ENCODE measurements at places on chromosomes 12 and 14.

GRCh38 chr14:59997449-59997848 is 77.5 kb downstream of the LRRC9 start:
- peak; percentile 81 for DNase-seq

- peak; percentile 93 for DNase-seq
Observed at GRCh38 chr12:68342966-68343365, 10.8 kb upstream of the MDM1 start.

- DNase-seq, result no peak
Observed at GRCh38 chr12:6463216-6463615, 7.3 kb downstream of the VAMP1 start.

GRCh38 chr12:68162374-68162773 is 2.8 kb upstream of the IFNG start:
- no peak for DNase-seq

DNA sequence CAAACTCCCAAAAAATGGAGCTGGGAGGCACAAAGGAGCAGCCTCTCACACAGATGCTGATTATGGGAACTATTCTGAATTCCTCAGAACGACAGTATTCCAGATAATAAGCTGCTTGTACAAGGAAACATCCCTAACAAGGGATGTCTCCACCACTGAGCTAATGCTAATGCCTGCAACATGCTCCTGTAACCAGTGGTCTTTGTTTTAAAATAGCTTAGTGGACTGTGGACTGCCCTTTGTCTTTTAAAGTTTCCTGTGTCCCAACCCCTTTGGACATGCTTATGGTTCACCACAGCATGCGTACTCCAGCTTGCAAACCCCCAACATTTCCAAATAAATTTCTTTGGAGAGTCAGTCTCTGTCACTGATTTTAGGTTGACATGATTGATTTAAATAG is 16.4 kb upstream of the PITPNM2 start:
- DNase-seq, result no peak

DNA sequence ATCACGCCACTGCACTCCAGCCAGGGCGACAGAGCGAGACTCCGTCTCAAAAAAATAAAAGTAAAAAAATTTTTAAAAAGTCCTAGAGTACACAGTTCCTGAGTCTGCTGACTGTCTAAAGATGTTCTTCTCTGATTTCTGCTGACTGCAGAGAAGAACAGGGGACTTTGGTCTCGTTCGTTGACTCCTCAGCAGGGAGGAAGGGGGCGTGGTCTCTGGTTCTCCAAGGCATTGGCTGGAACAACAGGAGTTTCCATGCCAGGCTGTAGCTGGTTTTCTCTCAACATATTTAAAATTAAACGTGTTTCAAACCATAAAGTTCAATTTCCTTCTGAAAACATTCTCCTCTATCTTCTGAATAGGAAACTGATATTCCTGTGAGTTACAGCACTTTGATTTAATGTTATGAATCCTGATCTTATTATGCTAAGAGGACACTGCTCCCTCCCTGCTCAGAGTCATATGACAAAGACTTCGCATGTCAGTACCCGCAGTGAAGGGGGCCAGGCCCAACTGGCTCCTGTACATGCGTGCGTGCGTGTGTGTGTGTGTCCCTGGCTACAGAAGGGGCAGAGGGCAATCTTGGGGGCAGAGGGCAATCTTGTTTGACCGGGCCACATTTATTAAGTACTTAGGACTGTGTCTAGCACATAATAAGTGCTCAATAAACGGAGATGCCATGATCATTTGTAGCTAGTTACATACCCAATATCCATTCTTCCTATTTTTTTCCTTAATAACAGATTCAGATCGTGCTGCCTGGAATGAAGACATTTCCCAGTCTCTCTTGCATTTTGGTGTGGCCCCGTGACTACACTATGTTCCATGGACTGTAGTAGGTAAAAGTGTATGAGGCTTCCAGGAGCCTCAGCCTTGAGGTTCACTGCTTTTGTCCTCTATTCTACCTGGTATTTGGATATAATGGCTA is 16.5 kb upstream of the HNF1A start:
- no peak for DNase-seq

GRCh38 chr14:49008363-49008762 is 577.8 kb downstream of the RPS29 start:
- DNase-seq, result no peak

DNA sequence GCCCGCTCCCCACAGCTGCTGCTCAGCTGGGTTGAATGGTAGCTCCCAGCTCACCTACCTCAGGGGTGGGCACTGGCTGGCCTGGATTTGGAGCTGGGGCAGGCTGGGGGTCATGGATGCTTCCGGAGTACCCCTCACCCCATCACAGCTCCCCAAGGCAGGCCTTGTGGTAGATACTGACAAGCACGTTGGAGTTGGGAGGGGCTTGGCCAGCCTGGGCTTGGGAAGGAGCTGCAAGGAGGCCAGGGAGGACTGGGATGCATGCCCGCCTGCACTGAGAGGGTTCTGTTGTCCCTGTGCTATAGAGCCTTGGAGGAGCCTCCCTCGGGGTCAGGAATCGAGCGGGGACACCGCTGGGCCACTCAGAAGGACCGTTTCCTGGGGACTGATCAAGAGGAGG is 14.2 kb downstream of the TMEM63C start:
- DNase-seq, result no peak

DNA sequence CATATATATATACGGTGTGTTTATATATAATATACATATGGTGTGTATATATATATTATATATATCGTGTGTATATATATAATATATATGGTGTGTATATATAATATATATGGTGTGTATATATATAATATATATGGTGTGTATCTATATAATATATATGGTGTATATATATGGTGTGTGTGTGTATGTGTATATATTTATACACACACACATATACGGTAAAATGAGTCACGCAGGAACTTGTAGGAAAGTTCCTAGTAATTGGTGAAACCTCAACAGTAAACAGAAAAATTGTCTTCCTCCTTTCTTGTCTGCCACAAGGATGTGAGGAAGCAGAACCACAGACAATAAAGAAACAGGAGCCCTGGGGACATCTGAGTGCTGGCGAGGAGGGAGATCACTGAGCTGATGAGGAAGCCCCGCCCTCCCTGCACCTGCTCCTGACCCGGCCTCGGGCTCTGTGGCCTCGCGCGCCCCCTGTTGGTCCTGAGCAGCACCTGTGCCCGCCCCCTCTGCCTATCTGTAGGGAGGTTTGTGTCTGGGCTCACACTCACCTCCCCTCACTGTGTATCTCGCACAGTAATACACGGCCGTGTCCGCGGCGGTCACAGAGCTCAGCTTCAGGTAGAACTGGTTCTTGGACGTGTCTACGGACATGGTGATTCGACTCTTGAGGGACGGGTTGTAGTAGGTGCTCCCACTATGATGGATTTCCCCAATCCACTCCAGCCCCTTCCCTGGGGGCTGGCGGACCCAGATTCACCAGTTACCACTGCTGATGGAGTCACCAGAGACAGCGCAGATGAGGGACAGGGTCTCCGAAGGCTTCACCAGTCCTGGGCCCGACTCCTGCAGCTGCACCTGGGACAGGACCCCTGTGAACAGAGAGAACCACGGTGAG is 1079.4 kb downstream of the TMEM121 start:
- peak; percentile 92 for DNase-seq

- no peak for DNase-seq
Observed at GRCh38 chr12:21330682-21331253, 3.9 kb downstream of the SLCO1A2 start.

- DNase-seq, result no peak
Observed at GRCh38 chr14:28298156-28298555, 468.4 kb upstream of the FOXG1 start.

GRCh38 chr12:25497021-25497420 is 56.1 kb downstream of the LMNTD1 start:
- no peak for DNase-seq

- no peak for DNase-seq
Observed at GRCh38 chr12:125187148-125187745, 122.0 kb downstream of the AACS start.

DNA sequence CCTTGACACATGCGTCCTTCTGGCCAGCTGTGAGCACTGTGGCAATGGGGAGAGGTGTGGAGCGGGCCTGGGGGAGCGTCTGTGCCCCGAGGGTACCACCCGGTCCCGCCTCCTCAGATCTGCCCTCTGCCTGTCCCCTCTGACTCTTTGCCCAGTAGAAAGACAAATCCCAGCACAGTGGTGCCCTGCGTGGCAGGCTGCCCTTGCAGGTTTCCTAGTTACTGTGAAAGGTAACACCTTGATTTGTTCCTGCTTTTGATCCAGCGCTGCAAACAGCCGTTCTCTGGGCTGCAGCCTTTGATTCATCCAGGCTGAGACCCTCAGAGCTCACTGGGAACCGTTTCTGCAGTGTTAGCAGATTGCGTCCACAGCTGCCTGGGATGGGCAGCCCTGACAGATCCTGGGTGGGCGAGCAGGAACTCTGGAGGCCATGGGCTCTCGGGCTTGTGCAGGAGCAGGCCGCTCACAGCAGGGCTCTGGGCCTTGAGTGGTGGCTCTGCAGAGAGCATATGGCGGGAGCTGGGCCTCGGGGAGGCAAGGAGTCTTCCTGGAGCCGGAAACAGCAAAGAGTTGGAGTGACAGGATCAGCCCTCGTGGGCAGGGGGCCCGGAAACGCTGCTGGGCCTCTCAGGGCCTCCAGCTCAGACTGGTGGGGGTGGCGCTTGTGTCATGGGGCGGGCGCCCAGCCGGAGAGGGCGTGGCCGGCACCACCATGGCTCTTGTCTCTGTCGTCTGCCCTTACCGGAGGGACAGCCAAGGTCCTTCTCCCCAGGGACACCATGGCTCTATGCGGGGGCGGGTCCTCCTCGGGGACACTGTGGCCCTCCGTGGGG is 16.6 kb downstream of the FBRSL1 start:
- no peak for DNase-seq

DNA sequence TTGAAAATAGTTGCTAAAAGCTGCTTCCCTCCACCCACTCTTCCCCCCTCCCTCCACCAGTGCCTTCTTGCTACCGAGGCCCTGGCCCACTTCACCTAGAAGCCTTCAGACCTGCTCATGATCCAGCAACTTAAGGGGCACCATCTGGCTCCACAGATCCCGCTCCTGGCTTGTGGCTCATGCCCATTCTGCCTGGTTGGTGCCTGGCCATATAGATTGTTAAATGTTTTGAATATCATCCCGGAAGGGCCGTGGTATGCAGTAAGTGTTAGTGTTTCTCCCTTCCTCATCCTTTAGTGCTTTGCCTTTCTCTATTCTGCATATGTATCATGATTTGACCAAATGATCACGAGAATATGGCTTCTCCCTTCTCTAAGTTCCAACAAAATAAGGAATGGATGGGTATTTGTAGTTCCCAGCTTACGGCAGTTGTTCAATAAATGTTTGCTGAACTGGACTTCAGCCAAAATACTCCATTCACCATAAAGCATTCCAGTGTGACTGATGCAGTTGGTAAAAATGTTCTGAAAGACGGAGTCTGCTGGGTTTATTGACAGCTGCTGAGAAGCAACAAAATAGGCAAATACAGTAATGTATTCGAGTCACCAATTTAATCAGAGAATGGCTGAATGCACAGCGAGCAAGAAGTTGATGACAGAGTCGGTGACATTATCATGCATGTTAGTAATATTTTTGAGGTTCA is 30.7 kb downstream of the GRIP1 start:
- DNase-seq, result no peak

DNA sequence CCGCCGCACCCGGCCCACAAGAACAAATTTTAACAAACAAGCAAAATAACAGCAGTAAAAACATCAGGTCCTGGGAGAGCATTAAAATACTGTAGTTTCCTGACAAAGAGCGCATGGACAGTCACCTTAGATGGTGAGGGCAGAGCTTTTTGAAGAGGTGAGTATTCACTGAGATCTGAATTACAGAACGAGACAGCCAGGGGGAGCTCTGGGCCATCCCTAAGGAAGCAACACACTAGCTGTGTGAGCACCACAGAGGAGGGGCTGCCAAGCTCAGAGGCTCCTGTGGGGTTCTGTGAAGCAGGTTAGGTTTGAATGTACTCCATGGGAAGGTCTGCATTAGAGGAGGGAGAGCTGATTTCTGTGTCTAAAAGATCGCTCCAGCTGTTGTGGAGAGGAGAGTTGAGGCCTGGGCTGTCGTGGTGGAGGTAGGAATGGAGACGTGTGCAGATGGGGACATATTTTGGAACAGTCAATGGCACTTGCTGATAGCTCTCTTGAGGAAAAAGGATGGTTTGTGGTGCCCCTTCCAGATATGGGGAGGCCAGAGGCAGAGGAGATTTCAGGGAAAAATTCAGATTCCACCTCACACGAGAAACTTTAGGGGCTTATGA is 72.9 kb downstream of the TRAFD1 start:
- DNase-seq, result peak; percentile 37

DNA sequence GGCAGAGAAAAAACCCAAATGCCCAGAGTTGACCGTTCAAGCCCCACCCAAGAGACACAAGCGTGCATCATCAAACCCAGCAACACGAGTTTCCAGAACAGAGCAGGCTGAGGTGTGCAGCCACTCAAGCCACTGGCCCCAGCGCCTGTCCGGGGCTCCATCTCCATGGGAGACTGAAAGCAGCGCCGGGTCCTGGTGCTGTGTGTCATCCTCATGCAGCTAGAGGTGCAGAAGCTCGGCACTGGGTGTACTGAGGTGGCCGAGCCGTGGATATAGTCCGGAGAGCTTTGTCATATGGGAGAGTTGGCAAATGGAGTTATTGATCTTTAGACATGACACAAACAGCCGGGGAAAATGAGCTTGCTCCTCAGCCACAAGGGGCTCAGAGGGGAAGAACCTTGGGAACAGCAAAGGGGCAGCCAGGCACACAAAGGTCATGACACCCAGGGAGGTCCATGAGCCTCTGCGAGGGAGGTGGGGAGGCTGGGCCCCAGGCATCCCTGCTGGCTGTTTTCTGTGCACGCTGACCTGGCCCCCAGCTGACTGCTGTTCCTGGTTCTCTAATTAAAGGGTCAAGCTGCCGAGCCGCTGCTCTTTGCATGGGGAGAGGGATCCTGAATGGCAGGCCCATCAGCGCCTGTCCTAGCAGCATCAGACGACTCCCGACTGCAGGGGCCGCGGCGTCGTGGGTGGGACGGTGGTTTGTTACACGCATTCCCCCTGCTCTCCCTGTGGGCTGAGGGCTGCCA is 145.4 kb upstream of the SFSWAP start:
- DNase-seq, result no peak

- no peak for DNase-seq
Observed at GRCh38 chr14:44265246-44265645, 241.8 kb downstream of the FSCB start.

DNA sequence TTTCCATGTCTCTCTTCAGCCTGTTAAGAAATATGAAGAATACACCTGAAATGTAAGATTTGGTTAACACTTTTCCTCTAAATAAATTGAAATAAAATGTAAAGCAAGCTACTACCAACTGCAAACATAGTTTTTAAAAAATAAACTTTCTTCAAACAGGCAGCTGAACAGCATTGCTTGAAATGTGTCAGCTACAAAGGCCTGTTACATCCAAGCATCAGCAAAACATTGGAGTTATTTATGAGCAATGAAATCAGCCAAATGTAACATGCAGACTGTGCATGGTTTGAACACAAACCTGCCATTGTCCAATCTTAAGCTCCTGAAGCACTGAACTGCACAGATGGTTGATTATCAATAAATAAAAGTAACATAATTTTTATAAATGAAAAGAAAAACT is 291.3 kb downstream of the ACSS3 start:
- no peak for DNase-seq

GRCh38 chr12:66119870-66120241 is 10.7 kb downstream of the LLPH start:
- DNase-seq, result no peak

- DNase-seq, result no peak
Observed at GRCh38 chr12:53808023-53808705, 56.4 kb upstream of the CISTR start.
